ENCODE measurements at places on chromosomes 12 and 14.

GRCh38 chr12:115259968-115260747 lies 576.2 kb upstream of the TBX3 start:
- no peak for DNase-seq

DNA sequence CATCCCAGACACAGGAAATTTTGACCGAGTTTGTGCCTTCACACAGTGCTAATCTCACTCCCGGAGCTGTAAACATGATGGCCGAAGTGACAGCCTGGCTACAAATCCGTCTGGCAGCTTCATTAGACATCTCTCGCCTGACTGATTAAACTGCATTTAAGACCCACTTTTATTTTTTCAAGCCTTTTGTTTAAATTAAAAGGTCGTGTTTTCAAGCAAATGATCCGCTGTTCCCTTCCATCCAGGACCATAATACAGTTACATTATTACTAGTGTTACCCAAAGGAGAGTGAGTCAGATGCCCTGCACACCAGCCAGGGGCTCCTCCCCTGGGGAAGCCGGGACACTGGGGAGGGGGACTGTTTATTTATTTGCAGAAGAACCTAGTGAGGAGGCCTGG lies 200.2 kb downstream of the EXOC5 start:
- no peak for DNase-seq

GRCh38 chr14:33285902-33286700 lies 347.4 kb downstream of the NPAS3 start:
- no peak for DNase-seq

DNA sequence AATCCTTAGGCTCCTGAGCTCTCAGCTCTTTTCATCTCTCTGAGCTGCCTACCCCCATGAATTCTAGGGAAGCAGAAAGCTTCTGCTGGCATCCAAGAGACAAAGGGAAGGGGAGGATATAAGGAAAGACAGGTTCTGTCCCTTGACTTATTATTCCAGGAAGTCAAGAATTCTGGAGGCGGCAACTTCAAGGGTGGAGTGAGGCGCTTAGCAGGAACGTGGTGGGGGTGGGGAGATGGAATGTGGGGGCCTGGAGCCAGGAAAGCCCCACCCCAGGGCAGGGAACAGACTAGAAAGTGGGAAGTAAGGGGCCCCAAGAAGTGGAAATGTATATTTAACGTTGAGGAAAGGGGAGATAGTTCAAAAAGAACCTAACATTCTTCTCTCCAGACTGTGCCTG lies 1.4 kb downstream of the CALCOCO1 start:
- peak; percentile 44 for DNase-seq

DNA sequence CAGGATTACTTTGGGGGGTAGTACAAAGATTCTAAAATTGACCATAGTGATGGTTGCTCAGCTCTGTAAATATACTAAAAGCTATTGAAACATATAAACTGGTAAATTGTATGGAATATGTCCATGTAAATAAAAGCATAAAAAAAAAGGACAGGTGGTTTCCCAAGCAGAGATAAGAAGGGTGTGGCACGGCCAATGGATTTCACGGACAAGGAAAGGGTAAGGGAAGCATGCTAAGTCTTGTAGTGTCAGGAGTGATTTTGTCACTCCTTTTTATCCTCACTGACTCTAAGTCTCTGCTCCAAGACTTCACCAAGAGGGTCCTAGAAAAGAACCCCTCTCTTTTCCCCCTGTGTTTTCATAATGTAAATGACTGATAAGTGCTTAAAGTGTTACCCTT lies 229.2 kb downstream of the SPTSSA start:
- DNase-seq, result no peak

DNA sequence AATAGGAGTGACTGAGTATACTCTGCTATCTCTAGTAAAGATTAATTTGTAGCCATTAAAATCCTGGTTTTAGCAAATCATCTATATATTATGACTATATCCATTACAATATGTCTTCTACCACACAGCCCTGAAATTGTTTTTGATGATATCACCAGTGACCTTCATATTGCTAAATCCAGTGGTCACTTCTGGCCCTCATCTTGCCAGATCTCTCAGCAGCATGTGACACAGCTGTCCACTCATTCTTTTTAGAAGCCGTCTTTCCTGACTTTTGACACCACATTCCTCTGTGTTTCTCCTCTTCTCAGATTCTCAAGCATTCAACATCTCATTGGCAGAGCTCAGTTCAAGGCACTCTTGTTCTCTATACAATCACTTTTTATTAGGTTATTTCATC lies 54.9 kb downstream of the CPNE8 start:
- DNase-seq, result no peak

- DNase-seq, result no peak
These were observed 862.2 kb downstream of the RPS29 start for GRCh38 chr14:48723841-48724495.

DNA sequence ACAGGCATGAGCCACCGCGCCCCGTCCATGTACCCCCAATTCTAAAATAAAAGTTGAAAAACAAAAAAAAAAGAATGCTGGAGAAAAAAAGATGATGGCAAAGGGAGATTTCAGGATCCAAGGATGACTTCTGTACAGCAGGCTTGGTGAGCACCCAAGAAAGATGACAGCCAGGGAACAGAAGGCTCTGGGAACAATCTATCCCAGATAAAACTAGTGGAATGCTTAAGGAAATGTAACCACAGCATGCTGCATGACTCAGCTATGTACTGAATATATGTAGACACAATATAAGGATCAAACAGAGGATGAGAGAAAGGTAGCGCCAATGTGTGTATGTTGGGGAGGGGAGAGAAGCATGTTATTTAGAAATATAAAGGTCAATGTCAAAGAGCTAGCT lies 123.7 kb upstream of the TMTC1 start:
- no peak for DNase-seq

- no peak for DNase-seq
These were observed 95.5 kb upstream of the RPL10L start for GRCh38 chr14:46747001-46747652.

GRCh38 chr12:21662122-21662792 lies 4.6 kb upstream of the LDHB start:
- no peak for DNase-seq

DNA sequence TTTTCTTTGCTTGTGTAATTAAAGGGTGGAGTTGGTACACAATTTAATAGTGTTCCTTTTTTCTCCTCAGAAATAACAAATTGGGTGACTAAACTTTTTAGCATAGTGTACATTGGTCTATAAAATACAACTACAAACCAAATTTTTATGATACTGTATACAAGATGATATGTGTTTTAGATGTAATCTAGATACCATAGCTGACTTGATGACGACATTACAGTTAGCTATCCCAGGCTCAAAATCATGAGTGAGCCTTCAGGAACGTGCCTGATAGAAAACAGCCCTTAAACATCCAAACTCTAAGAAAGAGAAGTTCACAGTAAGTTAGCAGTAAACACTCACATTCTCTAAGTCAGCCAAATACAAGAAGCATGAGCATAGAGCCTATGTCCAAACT lies 99.0 kb upstream of the SSTR1 start:
- DNase-seq, result no peak

GRCh38 chr14:85911044-85911443 lies 381.1 kb downstream of the FLRT2 start:
- no peak for DNase-seq

DNA sequence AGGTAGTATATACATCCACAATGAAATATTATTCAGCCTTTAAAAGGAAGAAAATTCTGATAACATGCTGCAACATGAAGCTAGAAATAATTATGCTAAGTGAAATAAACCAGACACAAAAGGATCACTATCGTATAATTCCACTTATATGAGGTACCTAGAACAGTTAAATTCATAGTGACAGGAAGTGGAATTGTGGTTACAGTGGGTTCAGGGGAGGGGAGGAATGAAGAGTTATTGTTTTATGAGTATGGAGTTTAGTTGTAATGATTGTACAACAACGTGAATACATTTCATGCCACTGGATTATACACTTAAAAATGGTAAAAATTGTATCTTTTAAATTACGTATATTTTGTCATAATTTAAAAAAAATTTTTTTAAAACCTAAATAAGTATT lies 21.0 kb downstream of the EEA1 start:
- no peak for DNase-seq

- no peak for DNase-seq
These were observed 125.4 kb downstream of the LRIG3 start for GRCh38 chr12:58794859-58795258.

DNA sequence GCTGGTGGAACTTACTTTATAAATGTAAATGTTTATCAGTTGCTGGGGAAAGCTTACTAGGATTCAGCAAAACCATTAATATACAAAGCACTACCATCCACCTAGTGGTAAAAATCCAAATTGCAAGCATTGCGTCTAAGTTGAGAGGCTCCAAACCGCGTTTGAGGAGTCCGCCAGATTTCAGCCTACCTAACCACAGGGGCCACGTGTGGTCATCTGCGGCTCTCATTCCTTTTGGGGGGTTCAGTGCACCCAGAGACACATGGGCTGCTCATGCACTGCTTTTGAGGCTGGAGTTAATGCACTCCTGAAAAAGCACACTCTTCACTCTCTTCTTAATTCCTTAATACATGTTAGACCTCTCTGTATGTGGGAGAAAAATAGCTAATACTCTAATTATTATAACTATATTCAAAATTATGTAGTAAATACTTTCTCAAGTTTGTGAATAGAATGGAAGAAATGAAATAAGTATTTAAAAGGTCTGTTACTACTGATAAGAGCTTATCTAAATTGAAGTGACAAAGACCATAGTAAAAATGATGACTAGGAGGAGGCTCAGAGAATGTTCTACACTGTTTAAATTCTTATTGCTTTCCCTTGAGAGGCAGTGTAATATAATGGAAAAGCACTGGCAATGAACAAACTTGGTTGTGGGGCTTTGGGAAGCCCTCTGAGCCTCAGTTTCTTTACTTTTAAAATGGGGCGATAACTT lies 41.4 kb upstream of the MANSC4 start:
- no peak for DNase-seq

GRCh38 chr14:61525293-61526011 lies 169.9 kb upstream of the HIF1A start:
- peak; percentile 27 for DNase-seq

GRCh38 chr12:3045989-3046388 lies 31.2 kb upstream of the TSPAN9 start:
- no peak for DNase-seq

DNA sequence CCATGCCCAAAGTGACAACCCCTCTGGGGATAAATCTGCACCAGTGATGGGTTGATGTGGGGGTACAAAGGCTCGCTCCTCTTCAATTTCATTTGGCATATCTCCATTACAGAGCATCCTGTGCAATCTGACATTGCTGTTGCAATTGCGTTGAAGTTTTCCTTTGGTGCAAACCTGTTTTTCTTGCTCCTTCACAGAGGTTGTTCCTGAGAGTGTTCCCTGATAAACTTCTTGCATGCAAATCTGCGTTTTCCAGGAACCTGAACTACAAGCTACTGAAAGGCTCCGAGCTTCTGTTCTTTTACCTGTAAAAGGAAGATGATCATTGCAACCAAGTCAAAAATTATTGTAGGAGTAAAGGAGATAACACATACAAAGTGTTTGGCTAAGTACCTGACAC lies 26.1 kb downstream of the SERPINA11 start:
- DNase-seq, result no peak

- DNase-seq, result no peak
These were observed 60.4 kb downstream of the PPP1R36 start for GRCh38 chr14:64610049-64610746.

GRCh38 chr14:104436741-104437701 lies 142.5 kb upstream of the C14orf180 start:
- DNase-seq, result no peak

GRCh38 chr12:90816353-90817089 lies 138.5 kb downstream of the CCER1 start:
- DNase-seq, result no peak

- DNase-seq, result no peak
These were observed 144.8 kb upstream of the PTPRQ start for GRCh38 chr12:80299219-80299618.

DNA sequence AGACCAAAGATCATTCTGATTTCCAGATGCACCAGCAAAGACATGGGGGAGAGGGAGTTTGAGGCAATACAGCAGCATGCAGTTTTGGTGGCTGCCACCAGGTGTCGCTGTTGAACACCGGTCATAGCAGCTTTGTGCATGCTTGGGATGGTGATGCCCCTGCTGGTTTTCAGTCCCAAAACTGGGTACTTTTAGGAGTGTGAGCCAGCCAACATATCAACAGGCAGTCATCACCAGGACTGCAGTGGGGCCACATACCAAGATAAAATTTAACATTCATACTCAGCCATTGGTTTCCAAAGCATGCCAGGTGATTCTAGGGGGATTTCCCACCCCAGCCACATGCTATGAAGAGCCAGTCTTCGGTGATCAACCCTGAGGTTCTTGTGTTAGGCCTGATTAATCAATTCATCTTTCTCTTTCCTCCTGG lies 64.2 kb downstream of the PHETA1 start:
- DNase-seq, result no peak

- DNase-seq, result no peak
These were observed 171.6 kb downstream of the FBXL14 start for GRCh38 chr12:1422604-1423315.

GRCh38 chr12:75097003-75097402 lies 112.6 kb downstream of the KCNC2 start:
- no peak for DNase-seq

DNA sequence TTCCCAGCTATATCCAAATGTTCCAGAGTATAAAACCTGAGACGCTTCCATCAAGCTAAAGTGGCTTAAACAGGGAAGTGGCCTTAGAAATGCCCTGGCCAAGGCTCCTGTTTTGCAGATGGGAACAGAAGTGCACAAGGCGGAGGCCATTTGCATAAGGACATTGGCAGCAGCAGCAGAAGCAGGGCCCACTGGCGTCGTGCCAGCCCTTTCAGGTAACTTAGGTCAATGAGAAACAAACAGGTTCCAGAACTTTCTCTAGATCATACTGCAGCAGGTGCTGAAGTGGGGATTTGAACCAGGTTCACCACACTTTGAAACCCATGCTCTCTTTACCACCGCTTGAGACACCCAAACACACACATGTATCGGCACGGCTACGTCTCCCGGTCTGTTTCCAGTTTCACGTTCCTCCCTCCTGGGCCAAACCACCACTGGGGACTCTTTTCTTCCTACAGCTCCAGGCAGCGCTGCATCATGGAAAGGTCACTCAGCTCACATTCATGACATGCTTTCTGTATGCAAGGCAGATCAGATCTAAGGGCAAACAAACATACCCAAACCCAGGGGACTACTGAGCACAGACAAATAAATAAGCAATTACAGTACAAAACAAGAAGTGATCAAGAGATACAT lies 46.0 kb upstream of the PLEKHG6 start:
- DNase-seq, result no peak
